Aorta (tissue), 5 donors: ENCODE measurements at places on chromosomes 5 and 9. TPM values are rescaled to one million over a fixed set of nuclear protein-coding genes. Genes with fewer than 3 reads are reported as not detected.
A peak's percentile ranks its signal among the peaks of the same experiment; 100 is the strongest.

DNA sequence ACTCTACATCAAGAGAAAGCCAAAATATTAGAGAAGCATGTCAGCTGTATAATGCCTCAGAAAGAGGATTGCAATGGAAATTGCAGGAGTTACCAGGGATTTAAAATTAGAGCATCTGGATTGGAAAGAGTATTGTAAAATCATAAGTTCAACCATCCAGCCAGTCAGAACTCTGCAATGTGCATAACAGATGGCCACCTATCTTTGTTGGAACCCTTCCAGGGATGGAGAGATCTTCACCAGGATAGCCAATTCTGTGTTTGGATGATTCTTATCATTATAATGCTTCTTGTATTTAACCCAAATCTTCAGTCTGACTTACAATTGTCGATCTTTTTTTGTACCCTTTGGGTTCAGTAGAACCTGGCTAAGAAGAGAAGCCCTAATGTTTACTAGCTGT lies 164.4 kb downstream of the TLR4 start:
- no peak for DNase-seq

GRCh38 chr9:3415906-3416305 lies 109.9 kb downstream of the RFX3 start:
- DNase-seq: no peak

GRCh38 chr9:26656003-26656870 lies 236.4 kb downstream of the CAAP1 start:
- DNase-seq: no peak

- no peak for DNase-seq
These were observed 137.8 kb upstream of the RETREG1 start for GRCh38 chr5:16754601-16755000.

DNA sequence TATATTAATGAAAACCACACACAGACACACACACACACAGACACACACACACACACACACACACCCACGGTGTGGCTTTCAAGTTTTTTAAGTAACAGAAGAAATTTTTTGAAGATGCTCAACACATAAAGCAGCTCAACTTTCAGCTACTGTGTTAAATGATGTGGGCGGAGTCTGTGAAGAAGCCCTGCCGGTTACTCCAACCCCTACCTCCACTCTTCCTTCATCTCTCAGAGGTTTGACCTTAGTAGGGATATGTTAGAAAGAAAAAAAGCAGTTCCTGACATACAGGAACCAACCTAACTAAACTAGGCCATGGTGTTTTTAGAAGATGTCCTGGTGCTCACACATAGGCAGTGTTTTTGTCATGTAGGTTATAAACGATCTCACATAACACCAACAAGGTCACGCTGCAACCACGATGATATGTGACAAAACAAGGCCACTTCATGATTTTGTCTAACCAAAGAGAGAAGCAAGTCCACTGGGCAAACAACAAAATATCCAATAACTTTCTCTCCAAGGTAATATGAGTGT lies 112.8 kb downstream of the EMB start:
- no peak for DNase-seq

DNA sequence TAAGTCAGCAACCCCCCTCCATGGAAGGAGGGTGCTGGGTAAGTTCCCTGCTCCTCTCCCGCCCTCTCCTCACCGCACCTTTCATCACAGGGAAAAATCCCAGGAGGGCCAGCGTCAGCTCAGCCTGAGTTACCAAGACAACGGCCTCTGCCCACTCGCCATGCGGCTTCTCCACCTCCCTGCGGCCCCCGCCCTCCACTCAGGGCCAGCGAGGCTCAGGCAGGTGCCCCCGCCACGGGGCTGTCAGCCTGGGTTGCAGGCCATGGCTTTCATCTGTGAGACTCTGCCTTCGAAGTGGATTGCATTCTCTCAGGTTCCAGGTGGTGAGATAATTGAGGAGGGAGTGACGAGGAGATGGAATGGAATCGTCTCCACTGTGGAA lies 27.2 kb upstream of the LAMC3 start:
- no peak for DNase-seq

- DNase-seq: peak; percentile 94
These were observed at the start of gene CD74 for GRCh38 chr5:150412319-150413175. Gene CD74, minus strand, starts transcription at chr5:150412910. Its CDS starts 161 bp downstream, at chr5:150412749.

- no peak for DNase-seq
These were observed 100.4 kb downstream of the GAPVD1 start for GRCh38 chr9:125361837-125362531.

DNA sequence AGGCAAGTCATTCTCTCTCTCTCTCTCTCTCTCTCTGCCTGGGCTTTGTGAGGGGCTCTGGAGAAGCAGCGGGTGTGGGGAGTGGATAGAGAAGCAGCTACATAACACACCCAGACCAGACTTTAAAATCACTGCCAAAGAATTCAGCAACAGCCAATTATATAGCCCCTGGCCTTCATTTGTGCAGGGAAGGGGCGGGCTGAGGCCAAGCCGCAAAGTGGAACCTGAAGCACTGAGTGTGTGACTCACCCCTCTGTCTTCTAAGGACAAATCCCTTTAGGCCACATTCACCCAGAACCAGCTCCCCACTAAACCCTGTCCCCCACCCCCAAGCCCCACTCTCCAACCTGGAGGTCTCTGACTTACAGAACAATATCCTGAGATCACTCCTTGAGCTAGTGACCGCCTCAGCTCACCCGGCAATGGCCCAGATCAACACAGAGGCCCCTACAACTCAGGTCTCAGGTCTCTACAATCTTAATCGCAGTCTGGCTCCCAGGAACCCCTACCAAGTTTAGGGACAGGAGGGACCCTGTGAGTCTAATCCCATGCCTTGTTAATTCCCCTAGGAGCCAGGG lies 6.0 kb downstream of the B4GALT1 start:
- peak; percentile 85 for DNase-seq

DNA sequence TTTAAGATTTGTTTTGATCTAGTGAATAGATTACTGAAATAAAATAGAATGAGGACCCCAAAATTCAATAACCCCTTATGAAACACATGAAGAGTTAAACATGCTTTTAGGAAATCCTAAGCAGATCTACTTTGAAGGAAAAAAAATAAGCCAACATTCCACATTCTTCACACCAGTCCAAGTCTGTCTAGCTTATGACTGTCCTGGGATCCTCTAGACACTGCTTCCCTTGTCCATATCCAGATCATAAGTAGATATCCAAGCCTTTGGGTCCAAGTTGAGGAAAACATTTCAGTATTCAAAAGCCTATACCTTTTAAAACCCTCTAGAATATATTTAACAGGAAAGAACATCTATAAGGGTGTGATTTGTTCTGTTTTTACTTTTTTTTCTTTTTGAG lies 58.8 kb upstream of the MINAR2 start:
- no peak for DNase-seq

- no peak for DNase-seq
These were observed 102.0 kb downstream of the GPR21 start for GRCh38 chr9:123135430-123135829.

GRCh38 chr5:152884006-152884405 lies 478.9 kb upstream of the NMUR2 start:
- DNase-seq: no peak

DNA sequence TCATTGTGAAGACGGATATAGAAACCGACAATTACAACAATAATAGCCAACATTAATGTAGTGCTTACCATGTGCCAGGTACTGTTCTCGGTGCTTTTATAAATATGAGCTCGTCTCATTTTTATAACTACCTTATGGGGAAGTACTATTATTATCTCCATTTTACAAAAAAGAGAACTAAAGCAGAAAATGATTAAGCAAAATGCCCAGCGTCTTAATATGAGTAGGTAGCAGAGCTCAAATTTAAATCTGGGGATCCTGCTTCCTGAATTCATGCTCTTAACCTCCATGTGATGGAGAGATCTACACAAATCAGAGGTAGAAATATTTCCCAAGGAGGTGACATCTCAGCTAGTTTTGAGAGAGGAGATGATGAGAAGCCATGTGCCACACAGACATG lies 256.9 kb downstream of the TRIM32 start:
- no peak for DNase-seq

GRCh38 chr9:21084242-21084850 lies 6.6 kb upstream of the IFNB1 start:
- DNase-seq: no peak

- DNase-seq: no peak
These were observed 331.0 kb downstream of the GLIS3 start for GRCh38 chr9:3968891-3969290.

GRCh38 chr5:139651043-139651834 lies 3.1 kb downstream of the CXXC5 start:
- peak; percentile 72 for DNase-seq

DNA sequence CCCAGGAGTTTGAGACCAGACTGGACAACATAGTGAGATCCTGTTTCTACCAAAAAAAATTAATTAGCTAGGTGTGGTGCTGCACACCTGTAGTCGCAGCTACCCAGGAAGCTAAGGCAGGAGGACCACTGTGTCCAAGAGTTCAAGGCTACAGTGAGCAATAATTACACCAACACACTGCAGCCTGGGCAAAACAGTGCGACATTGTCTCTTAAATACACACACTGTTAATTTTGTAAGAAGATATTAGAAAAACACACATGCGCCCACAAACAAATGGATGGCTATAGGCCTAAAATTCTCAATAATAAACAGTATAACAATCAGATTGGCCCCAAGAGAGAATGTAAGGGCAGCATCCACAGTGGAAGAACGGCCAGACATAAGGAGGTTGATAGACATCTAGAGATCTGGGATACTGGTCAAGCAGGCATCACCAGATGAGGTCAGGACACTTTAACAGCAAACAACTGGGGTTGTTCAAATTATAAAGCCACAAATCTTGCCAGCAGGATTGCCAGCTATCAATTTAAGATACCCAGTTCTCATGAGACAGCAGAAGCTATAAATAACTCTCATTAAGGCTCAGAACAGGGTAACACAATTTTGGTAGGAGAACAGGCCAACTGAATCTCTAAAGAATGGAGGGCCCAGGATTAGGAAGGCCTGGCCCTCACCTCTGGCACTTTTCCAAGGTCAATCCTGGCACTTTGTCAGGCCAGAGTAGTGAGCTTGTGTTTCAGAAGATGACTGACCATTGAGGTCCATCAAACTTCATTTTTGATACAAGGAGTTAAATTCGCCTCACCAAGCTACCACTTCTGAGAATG lies 29.5 kb downstream of the GOLPH3 start:
- no peak for DNase-seq

DNA sequence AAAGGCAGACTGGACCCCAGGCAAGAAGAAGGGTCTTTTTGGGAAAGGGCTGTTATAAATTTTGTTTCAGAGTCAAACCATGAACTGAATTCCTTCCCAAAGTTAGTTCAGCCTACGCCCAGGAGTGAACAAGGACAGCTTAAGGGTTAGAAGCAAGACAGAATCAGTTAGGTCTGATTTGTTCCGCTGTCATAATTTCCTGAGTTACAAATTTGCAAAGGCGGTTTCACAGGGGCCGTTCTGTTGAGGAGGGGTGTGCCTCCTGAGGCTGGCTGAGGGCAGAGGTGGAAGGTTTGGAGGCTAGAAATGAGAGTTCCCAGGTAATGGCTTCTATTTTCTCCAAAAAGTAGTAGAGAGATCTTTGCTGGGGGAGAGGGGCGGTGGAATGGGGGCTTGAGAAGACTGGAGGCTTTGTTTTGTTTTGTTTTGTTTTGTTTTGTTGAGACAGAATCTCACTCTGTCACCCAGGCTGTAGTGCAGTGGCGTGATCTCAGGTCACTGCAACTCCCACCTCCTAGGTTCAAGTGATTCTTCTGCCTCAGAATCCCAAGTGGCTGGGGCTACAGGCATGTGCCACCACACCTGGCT lies 4.1 kb upstream of the CERCAM start:
- DNase-seq: no peak

- no peak for DNase-seq
These were observed 74.4 kb upstream of the EQTN start for GRCh38 chr9:27371382-27371781.

GRCh38 chr5:147504535-147504934 lies 5.3 kb downstream of the DPYSL3 start:
- no peak for DNase-seq

- no peak for DNase-seq
These were observed 71.5 kb downstream of the DOCK8 start for GRCh38 chr9:286071-286740.

GRCh38 chr9:77663754-77664153 lies 15.6 kb upstream of the GNA14 start:
- DNase-seq: peak; percentile 59

- no peak for DNase-seq
These were observed 184.2 kb upstream of the TBCA start for GRCh38 chr5:77960305-77960704.

GRCh38 chr9:38621434-38622287 lies 1.3 kb upstream of the ANKRD18A start:
- DNase-seq: no peak

- DNase-seq: no peak
These were observed 15.9 kb upstream of the SLC2A6 start for GRCh38 chr9:133494636-133495326.

DNA sequence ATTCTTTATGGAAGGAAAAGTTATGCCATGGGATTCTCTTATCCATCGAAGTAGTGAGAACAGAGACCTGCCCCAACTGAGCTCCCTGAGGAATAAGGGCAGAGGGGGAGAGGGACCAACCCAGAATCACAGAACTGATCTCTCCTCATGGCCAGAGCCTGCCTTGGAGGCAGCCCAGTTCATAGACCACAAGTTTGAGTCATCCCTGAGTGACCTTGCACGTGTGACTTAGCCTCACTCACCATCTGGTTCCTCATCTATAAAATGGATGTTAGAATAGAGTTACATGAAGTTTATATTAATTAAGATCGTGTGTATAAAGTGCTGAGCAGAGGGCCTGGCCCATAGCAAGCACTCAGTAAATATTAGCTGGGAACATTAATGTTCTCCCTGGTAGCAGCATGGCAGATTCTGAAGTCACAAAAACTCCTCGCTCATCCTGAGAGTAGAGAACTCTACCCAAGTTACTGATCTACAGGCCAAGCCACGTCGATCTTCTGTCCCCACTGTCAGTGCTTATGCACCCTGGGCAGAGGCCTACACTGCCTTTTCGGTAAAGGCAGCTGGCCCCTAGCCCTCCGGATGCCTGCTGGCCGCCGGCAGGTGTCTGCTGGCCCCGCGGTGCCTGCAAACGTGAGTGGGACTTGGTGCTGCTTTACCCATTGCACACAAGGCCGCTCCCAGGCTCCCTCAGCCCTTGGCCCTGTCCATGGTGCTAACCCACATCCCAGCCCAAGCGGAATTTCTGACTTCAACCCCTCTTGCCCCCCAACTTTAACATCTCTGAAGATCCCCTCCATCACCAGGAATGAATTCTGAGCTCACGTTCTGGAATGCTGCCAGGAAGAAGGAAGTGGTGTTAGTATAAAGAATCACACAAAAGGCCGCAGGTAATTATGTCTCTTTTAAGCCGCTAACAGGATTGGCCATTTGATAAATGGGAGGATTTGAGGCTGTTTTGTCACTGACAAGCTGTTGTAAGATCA lies 61.1 kb upstream of the ARAP3 start:
- no peak for DNase-seq

PKN3 gene
- 7.1 TPM for total RNA-seq

GDNF gene
- total RNA-seq: not detected

SHOC1 gene
- total RNA-seq: not detected

CYLC2 gene
- total RNA-seq: not detected

SLC23A1 gene
- total RNA-seq: not detected

FOXD4L3 gene
- total RNA-seq: not detected

SPINK1 gene
- 17.0 TPM for total RNA-seq

STING1 gene
- 151 TPM for total RNA-seq

PCDH1 gene
- 41.9 TPM for total RNA-seq

SLC6A19 gene
- total RNA-seq: not detected
